ENCODE measurements at places on chromosomes 3 and 15. TPM values are rescaled to one million over a fixed set of nuclear protein-coding genes. Genes with fewer than 3 reads are reported as not detected.

DNA sequence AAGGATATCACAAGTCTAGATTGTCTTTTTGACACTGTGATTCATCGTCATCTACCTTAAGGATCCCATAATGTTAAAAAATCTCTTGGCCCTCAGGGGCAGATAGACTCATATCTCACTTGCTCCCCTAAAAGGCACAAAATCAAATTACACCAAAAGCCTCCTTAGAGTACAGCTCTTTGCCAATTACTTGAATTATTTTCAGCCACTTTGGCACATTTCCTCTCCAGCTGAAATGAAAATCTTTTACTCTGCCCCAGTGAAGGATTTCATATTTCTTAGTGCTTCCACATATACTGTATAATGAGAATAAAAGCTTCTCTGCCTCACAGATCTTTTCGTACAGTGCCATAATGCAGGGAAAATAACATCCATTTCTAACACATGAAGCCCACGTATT, 190.7 kb upstream of the GBE1 start:
- DNase-seq = no peak

GRCh38 chr3:158264894-158265293, 155.0 kb downstream of the RSRC1 start:
- DNase-seq = no peak

DNA sequence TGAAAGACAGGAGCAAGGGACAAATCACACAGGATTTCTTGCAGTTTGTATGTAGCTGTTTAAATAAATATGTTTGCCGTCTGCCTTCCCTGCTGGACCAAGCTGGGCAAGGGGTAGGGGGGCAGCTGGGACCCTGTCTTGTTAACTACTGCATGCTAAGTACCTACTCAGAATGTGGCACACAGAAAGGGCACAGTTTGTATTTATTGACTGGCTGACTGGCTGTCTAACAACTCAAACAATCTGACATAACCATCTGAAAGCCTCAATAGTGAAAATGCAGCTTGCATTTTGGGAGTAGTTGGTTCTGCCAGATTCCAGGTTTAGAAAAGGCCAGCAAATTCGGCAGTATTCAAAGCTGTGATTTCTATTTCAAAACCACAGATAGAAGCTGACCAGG, 16.6 kb upstream of the MAGI1 start:
- DNase-seq = no peak

GRCh38 chr15:45326741-45327140, 51.6 kb downstream of the GATM start:
- DNase-seq = no peak

- no peak for DNase-seq
Observed at GRCh38 chr15:70406617-70407335, 309.1 kb upstream of the TLE3 start.

- no peak for DNase-seq
Observed at GRCh38 chr3:196124608-196125007, 42.7 kb upstream of the TFRC start.

- DNase-seq = no peak
Observed at GRCh38 chr15:99850517-99850916, 117.3 kb upstream of the LYSMD4 start.

DNA sequence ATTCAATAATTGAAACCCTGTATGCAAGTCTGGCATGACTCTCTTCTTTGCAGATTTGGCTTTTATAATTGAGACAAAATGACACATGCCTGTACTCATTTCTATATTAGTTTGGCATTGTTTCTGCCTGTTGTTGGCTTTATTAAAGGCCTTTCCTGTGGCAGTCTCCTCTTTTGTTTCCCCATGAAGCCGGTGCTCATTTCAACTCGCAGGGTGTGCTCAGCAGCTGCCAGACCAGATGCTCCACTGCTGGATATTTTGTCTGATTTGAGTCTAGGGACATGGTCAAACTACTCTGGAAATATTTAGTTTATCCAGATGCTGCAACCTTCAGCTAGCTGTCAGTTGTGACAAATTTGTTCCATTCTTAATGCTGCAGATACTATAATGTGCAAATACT, 445.3 kb downstream of the NAALADL2 start:
- DNase-seq = no peak

DNA sequence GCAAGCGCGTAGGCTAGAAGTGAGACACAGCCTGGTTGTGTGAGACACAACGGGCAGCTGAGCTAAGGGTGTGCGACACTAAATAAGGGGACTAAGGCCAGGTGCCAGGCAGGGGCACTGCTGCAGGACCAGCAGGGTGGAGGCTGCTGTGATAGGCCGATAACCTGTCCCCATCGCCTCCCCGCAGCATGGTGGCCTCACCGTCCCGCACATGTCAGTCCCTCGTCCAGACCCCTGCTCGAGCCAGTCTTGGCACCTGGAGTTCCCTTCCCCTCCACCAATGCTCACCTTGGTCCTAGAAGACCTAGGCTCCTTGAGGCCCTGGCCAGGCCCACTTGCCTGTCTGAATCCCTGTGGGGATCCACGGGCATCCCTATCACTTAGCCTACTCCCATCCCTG, 96.1 kb downstream of the HMG20A start:
- DNase-seq = no peak

GRCh38 chr3:134708671-134709070, 57.8 kb upstream of the KY start:
- peak; percentile 22 for DNase-seq

HTR3E gene
- total RNA-seq = not detected

HTR3C gene
- total RNA-seq = not detected

Data from A172 (cell line).